ENCODE measurements at places on chromosomes 7 and 10.
A peak's percentile ranks its signal among the peaks of the same experiment; 100 is the strongest.

GRCh38 chr10:52318136-52318701 is 4.1 kb downstream of the DKK1 start:
- DNase-seq, result no peak

- DNase-seq, result no peak
These were observed 1135.4 kb downstream of the XPNPEP1 start for GRCh38 chr10:108787932-108788331.

DNA sequence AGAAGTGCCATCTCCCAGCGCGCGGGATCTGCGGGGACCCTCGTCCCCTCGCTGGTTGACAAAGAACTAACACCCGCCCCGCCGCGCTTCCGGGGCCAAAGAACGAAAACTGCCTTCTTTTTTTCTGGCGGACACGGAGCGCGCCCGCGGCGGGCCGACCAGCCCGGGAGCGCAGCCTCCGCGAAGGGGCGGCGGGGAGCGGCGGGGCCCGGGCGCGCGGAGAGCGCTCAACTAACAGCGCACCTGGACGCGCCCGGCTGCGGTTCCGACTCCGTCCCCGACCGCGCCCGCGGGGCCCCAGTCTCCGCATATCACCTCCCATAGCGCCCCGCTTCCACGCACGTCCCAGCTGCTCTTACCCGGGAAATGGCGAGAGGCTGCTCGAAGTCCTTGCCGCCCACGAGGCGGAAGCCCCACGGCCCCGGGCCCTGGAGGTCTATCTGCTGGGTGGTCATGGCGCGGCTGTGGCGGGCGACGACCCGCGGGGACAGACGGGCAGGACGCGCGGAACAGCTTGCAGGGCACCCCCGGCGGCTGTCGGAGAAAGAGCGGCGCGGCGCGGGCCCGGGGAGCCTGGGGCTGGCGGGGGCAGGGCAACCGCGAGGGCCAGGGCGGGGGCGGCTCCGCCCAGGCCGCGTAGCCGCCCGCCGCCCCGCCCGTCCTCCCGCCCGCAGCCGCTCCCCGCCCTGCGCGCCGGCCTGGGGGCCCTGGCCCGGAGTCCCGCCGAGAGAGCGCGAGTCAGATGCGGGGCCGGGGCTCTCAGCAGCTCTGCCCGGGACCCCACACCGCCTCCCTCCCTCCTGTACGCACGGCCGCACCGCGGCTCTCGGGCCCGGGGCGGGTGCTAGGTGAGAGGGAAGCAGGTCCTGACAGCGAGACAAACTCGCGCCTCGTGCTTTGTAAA is at the start of gene PDLIM1:
TSS of gene PDLIM1 (minus strand) at position 543 of the 904 bp plus-strand sequence. CDS start at position 455, 88 bp downstream.
- peak; percentile 71 for DNase-seq

- no peak for DNase-seq
These were observed 1.8 kb downstream of the BMI1 start for GRCh38 chr10:22322641-22323160.

GRCh38 chr7:78377532-78377931 is 579.0 kb downstream of the PHTF2 start:
- DNase-seq, result no peak

DNA sequence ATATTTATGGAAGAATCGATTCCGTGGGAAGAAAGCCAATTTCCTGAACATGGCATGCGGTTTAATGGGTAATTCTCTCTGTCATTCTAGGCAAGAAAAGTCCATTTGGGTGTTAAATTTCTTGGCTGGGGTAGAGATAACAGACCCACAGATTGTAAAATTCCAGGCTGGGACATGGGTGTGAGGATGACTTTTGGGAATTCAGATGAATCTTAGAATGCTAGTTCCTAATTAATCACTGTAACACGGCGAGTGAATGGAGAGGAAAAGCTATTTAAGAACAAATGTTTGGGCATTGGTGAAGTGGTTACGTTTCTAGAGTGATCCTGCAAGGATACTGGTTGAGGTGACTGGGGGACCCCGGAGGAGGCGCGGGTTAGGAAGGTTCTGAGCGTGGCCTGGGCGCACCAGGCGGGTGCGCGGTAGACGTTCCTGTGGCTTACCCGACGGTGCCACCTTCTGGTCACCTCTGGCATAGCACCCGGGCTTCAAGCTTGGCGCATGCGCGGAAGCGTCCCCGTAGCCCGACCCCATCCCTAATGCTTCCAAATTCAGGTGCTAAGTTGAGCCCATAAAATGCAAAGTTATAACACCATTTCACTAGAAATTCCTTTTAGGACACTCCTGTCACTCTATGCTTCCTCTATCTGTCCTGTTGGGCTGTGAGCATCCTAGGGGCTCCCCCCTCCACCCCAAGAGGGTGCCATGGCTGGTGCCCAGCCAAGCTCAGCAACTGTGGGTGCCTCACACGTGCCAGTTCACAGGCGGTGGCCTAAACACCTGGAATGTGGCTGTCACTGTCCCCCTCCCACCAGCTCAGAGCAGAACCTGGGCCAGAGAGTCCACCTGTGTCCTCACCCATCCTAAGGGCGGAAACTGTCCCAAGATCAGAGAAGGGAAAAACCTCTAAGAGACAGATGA is 104.4 kb downstream of the PTPRE start:
- DNase-seq, result peak; percentile 88

- no peak for DNase-seq
These were observed 23.6 kb downstream of the TBC1D12 start for GRCh38 chr10:94425942-94426341.

- DNase-seq, result peak; percentile 32
These were observed 90.3 kb upstream of the PARD3 start for GRCh38 chr10:34905200-34905927.

DNA sequence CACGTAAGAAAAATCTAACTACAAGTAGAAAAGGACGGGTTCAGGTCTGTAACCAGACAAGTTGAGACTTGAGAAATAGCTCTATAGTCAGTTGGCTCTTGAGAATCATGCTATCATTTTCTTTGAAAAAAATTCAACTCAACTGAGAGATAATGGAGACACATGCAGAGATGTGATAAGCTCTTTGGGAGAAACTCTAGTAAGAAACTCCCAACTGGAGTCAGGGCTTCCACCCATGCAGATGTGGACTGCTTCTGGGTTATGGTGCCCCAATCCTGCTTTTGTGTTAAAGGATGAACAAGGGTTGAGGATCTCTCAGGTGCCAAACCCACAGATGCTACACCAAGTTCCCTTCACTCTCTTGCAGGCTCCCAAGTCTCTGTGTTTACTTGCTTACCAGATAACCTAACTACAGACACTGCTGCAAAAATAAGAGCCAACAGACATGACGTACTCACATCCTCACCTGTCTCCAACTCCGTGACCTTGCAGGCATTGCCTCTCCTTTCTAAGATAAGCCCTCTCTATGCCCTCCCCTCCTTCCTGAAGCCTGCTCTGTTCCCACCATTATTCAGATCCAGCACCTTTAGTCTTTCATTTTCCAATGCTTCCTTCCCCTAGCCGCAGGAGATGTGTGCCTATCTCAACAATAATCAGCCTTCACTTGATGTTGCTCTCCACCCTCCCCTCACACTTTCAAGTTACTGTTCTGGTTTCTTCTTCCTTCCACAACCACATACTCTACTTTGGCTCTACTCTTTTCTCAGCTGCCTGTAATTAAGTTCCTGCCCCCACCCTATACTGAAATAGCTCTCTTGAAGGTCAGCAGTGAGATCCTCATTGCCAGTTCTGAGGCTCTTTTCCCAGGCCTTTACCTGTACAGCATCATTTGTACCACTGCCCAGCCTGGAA is 130.0 kb downstream of the ICA1 start:
- DNase-seq, result no peak

DNA sequence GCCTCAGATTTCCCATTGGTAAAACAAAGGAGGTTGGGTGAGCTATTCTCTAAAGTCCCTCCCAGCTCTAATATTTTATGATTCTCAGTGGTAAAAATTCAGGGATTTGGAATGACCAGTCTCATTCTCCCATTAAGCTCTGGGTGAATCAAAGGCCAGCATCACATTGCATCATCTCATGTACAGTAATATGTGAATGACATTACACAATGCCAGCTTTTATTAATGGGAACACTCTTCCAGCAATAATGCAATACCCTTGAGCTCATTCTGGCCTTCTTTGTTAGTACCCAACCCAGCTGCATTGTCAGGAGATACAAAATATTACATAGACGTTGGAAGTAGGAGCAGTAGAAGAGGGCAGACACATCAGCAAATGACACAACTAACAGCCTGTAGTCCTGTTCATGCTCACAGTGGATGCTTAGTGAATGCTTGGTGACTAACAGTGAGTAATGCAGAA is 100.0 kb upstream of the EGR2 start:
- DNase-seq, result no peak

- peak; percentile 90 for DNase-seq
These were observed 31.8 kb upstream of the OCM2 start for GRCh38 chr7:98021588-98022351.

- no peak for DNase-seq
These were observed 309.5 kb downstream of the ATRNL1 start for GRCh38 chr10:115402699-115403098.

- DNase-seq, result no peak
These were observed 40.8 kb downstream of the RBM33 start for GRCh38 chr7:155685070-155685790.

DNA sequence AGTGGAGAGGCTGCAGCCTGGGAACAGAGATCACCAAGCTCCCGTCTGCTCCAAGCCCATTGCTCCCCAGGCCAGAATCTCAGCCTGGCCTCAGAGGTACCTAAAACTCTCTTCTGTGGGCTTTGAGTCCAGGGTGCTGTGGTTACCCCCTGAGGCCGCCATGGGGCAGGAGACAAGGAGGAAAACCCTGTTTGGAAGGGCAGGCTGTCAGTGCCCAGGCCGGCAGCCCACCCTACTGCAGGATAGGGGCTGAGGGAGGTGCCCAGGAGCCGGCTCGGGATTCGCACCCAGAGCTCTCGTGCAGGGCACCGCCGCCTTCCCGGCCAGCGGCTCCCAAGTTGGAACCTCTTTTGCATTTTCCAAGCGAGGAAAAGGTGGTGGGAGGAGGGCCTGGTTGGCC is 24.5 kb downstream of the UNCX start:
- DNase-seq, result peak; percentile 5

- no peak for DNase-seq
These were observed 143.1 kb upstream of the LRRTM3 start for GRCh38 chr10:66782776-66783175.

DNA sequence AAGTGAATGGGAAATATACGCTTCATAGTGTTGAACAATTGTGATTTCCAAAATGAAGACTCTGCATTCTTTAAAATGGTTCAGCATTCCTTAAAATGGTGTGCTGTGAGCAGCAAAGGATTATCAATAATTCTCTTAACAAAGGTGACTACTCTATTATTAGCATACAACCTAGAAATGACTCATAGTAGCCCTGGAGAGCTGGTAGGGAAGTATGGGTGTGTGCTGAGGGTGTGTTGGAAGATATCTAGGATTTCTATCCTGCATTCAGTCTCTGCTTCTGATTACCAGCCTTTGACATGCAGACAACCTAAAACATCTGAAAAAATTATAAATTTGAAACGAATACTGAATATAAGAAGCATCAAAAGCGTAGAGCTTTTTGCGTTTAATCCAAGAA is 72.5 kb downstream of the SEMA3D start:
- no peak for DNase-seq

DNA sequence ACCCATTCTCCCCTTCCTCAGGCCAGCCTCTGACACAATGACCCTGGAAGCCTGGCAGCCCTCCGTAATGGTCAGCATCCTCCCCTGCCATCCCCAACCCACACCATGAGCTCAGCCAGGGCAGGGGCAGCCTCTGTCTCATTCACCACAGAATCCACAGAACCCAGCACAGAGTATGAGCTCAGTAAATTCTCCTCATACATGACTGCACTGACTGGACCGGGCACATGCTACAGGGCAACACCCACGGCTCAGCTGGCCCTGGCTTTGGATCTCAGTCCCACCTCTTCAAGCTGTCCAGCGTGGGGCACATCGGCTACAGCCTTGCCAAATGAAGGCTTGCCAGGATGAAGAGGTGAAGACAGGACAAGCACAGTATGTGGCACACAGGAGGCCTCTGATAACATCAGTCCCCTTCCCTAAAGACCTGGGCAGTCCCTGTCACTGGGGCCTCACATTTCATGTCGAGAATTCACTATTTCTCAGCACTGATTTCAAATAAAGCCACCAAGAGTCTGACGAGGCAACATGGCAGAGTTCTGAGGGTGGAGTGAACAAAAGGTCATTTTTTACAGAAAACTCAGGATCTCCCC is 7.9 kb downstream of the GPRIN2 start:
- peak; percentile 9 for DNase-seq

DNA sequence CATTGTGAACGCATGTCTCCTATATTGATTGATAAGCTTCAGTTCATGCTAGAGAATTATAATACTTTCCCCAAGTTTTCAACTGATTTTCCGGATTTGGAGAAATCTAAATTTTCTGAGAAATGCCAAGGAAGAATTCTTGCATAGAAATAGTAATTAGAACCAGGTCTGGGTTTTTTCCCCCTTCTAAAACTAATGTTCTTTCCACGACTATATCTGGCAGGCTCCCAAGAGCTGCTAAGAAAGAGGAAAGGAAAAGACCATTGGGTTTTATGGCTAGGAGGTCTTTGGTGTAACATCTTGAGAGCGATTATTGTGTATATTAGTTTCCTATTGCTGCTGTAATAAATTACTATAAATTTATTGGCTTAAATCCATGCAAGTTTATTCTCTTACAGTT is 71.8 kb upstream of the CACNB2 start:
- DNase-seq, result no peak

- no peak for DNase-seq
These were observed 218.2 kb upstream of the MDFIC start for GRCh38 chr7:114703677-114704076.

DNA sequence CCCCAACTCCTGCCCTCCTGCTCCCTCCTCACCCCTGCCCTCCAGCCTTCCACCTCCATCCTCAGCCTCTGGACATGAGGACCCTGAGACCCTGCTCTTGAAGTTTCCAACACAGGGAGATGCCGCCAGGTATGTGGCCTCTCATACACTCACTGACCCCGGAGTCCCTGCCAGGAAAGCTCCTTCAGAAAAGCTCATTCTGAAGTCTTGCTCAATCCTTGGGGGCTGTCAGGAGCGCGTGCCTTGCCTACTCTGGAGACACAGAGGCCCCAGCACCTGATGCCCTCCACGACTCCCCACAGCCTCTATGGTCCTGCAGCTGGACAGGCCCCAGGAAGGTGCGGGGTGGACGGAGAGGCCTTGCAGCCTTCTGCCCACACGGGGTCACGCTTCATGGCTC is 11.0 kb downstream of the NUDT1 start:
- DNase-seq, result no peak

- DNase-seq, result no peak
These were observed 31.4 kb downstream of the ZNF273 start for GRCh38 chr7:64934478-64934877.

GRCh38 chr7:112202816-112203215 is 3.4 kb downstream of the DOCK4 start:
- no peak for DNase-seq

DNA sequence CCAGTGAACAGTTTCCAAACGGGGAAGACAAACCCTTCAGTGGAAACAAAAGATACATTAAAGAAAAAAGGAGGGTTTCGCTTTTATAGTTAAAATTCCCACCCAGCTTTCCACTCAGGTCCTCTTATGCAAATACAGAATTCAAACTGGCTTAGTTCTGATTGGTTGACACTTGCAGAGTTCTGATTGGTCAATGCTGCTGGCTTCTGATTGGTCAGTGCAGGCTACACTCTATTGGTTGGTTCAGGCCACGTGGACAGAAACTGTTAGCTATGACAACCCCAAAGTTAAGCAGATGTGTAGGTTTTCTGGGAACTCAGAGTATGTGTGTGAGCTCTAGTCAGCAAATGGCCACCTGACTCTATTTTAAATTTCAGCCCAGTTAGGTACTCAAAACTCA is 80.0 kb downstream of the FBXL13 start:
- DNase-seq, result no peak

GRCh38 chr10:33204031-33204430 is 130.4 kb downstream of the NRP1 start:
- DNase-seq, result no peak
